Suppressor macrophage (primary cell): ENCODE measurements at places on chromosomes 7 and 10.

DNA sequence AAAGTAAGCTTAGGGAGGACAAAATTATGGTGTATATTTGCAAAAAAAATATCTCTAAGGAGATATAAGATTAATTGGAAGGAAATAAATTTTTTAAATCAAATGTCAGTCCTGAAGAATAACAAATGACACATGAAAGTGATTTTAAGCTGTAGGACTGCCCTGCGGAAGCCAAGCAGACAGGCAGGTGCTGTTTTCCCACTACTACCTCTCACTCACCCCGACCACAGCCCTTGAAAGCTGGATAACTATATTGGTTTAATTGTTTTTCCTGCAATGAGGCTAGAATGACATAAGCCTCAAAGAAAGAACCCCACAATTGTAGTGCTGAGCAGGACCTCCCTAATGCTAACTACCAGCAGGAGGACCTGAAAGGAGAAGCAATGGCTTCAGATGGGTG lies 68.6 kb upstream of the VIPR2 start:
- no peak for DNase-seq

- DNase-seq = no peak
These were observed 6.5 kb downstream of the UBE2H start for GRCh38 chr7:129946282-129946681.

DNA sequence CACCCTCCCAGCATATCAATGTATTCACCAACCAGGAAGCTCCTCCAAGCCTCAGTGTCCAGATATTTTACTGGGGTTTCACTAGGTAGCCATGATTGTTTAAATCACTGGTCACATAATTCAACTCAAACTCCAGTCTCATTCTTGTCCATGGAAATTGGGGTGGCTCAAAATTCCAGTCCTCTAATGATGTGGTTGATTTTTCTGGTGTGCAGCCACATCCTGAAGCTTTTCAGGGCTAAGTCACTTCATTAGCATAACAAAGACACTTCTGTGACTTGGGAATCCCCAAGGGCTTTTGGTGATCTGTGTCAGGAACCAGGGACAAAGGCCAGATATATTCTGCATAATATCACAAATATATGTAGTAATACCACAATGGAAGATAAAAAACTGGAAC lies 786.9 kb upstream of the IGFBP3 start:
- no peak for DNase-seq

- DNase-seq = no peak
These were observed 75.9 kb downstream of the AFAP1L2 start for GRCh38 chr10:114328441-114328812.

- DNase-seq = no peak
These were observed 567.2 kb downstream of the ATRNL1 start for GRCh38 chr10:115660391-115660790.

- DNase-seq = no peak
These were observed 33.9 kb upstream of the HMX3 start for GRCh38 chr10:123101872-123102271.

- no peak for DNase-seq
These were observed 143.0 kb upstream of the NRP1 start for GRCh38 chr10:33477291-33478088.

- DNase-seq = no peak
These were observed 396 bp upstream of the TAF5 start for GRCh38 chr10:103367379-103367781.
